Kidney epithelial cell (primary cell): ENCODE measurements at places on chromosomes 12 and 14. TPM values are rescaled to one million over a fixed set of nuclear protein-coding genes. Genes with fewer than 3 reads are reported as not detected.

Gene HOXC11
- total RNA-seq, result 0.58 and 0.96 TPM in 2 replicates

- DNase-seq, result no peak
Measured at GRCh38 chr14:89477391-89477790, 60.4 kb upstream of the FOXN3 start.

DNA sequence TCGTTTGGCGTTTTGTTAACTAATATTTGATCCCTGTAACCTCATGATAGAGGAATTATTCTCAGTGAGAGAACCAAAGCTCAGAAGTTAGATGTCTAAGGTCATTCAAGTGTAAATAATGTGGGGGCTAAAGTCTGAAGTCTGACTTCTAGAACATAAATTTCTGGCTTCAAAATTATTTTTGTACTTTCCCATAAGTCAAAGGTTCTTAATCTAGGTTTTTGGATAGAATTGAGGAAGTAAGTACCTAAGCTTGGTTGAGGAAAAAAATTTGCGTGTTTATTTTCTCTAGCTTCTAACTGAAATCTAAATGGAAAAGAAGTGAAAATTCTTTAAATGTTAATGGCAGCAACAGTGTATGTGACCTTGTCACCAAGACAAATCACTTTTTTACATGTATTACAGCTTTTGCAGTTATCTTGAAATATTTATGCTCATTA is 2.3 kb downstream of the LARP4 start:
- DNase-seq, result no peak

DNA sequence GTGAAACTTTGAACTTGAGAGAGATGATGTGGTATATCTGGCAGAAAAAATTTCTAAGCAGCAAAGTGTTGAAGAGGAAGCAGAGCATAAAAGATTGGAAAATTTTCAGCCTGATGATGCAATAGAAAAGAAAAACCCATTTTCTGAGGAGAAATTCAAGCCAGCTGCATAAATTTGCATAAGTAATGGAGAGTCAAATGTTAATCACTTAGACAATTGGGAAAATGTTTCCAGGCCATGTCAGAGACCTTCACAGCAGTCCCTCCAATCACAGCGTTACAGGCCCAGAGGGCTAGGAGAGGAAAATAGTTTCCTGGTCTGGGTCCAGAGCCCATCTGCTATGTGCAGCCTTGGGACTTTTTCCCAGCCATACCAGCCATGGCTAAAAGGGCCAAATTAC is 469.0 kb upstream of the FOXG1 start:
- DNase-seq, result no peak
